NCI-H187 (cell line): ENCODE measurements at places on chromosomes 7 and 10.

DNA sequence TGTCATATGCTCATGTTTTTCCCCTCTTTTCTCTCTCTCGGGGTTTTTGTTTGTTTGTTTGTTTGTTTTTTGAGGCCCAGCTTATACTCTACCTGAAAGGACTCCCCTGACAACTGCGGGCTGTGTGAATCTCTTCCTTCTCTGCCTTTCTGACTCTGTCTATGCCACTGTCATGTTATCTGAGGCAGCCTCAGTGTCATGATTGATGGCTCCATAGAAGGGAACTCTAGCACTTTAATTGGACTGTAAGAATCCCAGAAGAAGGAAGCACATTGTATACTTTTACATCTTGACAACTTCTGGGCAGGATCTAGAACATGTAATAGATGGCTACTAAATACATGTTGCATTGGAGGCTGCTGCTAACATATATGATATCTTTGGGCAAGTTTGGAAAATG lies 25.4 kb downstream of the AKR1B15 start:
- no peak for DNase-seq

- no peak for DNase-seq
These were observed 63.5 kb downstream of the ADAM12 start for GRCh38 chr10:126324826-126325225.

DNA sequence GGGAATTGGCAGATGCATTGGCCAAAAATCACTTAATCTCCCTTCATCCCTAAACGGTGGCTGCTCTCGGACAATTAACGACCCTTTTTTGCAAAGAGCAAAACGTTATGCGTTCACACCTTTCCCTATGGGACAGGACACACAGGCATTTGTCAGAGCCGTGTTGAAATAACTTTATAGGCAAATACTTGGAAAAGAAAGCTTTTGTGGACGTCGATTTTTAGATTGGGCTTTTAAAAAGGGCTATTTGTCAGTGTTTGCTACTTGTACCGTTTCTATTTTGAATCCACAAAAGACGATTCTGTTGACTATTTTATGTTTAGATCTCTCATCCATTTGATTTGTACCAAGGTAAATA lies 245.6 kb downstream of the SLC25A13 start:
- no peak for DNase-seq

- DNase-seq = no peak
These were observed 25.1 kb downstream of the RHEB start for GRCh38 chr7:151494298-151495284.

- no peak for DNase-seq
These were observed 68.5 kb downstream of the EZH2 start for GRCh38 chr7:148815612-148816011.

DNA sequence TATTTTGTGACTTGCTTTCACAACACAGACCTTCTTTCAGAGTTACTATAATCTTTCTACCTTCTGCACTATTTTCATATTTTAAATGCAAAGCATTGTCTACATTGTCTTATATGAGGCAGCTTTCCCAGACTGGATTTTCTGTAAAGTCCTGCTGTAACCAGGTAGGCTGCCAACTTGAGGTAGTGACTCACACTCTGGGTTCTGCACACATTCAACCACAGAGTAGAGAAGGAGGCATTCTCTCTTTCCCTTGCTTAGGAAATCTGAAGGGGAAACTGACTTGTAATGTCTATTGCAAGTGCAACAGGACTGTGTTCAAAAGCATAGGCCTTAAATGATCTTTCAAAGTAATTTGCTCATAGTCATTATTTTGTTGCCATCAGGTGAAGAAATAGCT lies 461.4 kb downstream of the GRM8 start:
- DNase-seq = no peak

DNA sequence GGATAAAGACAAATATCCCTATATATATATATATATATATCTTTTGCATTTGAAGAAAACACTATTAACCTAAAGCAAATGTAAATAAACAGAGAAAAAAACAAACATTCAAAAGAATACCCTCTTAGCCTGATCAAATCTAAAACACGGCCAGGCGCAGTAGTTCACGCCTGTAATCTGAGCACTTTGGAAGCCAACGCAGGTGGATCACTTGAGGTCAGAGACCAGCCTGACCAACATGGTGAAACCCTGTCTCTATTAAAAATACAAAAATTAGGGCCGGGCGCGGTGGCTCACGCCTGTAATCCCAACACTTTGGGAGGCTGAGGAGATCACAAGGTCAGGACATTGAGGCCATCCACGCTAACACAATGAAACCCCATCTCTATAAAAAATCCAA lies 9.2 kb downstream of the ANXA7 start:
- no peak for DNase-seq

- DNase-seq = no peak
These were observed 292.4 kb upstream of the MKLN1 start for GRCh38 chr7:131035088-131035770.

DNA sequence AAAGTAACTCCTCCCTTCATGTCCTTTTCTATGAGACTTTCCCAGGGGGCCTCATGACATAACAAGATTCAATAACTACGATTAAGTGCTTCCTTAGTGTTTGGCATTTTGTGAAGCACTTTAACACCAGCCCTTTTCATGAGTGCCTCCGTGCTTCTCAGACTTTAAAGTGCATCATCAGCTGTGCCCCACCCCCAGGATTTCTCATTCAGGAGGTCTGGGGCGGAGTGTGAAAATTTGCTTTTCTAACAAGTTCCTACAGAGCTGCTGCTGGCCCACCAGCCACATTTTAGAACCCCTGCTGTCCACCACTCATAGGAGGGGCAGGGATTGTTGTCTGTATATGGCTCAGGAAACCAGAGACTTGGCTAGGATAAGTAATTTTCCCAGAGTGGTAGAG lies 445.3 kb downstream of the LRMDA start:
- DNase-seq = no peak

- no peak for DNase-seq
These were observed 802.2 kb upstream of the POM121L12 start for GRCh38 chr7:52233248-52233647.

GRCh38 chr7:116230191-116231005 lies 20.1 kb downstream of the TES start:
- DNase-seq = no peak

- no peak for DNase-seq
These were observed 102.5 kb upstream of the RPA3 start for GRCh38 chr7:7820939-7821338.

DNA sequence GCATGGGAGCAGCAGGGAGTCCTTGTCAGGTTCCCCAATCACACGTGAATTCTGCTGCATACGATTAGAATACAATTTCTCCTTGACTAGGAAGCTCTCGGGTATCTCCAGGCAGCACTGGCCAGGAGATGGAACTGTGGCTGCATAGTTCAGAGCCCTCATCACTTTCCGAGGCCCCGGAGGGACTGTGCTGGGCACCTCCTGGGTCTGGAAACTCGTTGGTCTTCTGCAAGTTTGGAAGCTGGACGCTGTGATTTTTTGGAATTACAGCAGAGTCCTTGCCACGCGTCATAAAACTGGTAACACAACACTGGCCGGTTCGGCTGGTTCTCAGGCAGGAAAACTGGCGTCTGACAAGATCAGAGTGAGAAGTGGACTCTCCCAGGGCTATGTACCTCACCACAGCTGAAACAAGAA lies 216.1 kb downstream of the CCDC3 start:
- no peak for DNase-seq

DNA sequence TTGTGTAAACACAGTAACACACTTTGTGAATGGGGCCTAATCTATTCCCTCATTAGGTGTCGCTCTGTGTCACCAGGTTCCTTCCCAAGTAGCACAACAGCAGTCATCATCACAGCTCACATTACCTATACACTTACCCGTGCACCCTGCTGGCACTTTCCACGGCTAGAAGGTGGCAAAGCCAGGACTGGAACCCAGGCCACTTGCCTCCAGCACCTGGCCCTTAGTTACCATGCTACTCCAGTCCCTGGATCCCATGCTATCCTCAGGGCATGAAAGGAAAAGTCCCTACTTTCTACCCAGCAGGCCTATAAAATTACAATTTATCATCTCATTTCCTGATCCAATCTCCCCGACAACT lies 18.4 kb downstream of the SMURF1 start:
- DNase-seq = no peak

GRCh38 chr10:103681617-103682399 lies 173.6 kb downstream of the SH3PXD2A start:
- DNase-seq = no peak

GRCh38 chr7:149430192-149430591 lies 30.7 kb downstream of the ZNF777 start:
- DNase-seq = no peak

DNA sequence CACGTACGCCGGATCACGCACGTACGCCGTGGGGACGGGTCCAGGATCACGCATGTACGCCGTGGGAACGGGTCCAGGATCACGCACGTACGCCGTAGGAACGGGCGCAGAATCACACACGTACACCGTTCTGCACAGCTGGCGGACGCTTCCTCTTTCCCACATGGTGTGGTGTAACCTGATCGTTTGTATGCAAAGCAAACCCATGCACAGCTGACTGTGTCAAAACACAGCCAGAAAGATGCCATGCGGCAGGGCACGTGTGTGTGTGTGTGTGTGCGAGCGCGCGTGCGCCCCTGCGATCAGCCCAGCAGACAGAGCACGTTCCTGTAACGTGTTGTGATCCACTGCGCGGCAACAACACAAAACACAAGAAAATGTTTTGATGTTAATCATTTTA lies 573.6 kb downstream of the DNAJB6 start:
- DNase-seq = no peak

DNA sequence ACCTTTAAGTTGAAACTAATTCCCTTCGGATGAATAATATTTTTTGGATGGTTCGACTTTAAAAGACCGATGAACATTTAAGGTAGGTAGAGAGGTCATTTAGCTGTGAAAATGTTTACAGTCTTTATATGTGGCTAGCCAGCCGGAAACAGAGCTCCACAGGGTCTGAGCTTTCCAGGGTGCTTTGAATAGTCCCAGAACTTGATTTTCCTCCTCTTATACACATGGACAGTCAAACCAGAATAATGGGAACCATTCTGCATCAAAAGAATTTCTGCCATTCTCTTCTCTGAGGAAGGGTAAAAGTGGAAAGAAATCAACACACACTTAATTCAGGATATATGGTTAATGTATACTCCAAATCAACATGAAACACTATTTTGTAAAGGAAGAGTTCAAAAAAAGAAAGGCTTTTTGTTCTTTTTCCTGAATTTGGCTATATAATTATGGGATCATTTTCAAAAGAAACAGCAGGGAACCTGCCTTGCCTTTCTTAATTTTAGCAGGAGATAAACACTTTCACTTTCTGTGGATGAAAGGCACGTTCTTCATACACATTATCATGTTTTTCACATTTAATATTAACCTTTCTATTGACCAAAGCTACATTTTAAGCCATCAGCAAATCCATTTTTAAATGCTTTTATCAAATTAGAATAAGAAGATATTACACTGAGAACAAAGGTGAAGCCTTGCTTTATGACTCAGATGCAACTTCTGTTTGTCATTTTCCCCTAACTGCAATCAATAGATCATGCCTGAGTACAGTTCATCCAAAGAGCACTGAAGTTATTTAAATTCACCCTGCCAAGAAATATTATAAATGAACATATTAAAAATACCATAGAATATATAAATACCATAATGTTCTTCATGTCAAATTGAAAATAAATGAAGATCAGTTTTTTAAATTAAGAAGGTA lies 307.3 kb downstream of the THSD7A start:
- DNase-seq = no peak

GRCh38 chr10:113859261-113859660 lies 4.8 kb downstream of the NHLRC2 start:
- no peak for DNase-seq

GRCh38 chr7:30927559-30927958 lies 15.9 kb downstream of the AQP1 start:
- DNase-seq = no peak

GRCh38 chr7:77923419-77923818 lies 124.8 kb downstream of the PHTF2 start:
- no peak for DNase-seq

DNA sequence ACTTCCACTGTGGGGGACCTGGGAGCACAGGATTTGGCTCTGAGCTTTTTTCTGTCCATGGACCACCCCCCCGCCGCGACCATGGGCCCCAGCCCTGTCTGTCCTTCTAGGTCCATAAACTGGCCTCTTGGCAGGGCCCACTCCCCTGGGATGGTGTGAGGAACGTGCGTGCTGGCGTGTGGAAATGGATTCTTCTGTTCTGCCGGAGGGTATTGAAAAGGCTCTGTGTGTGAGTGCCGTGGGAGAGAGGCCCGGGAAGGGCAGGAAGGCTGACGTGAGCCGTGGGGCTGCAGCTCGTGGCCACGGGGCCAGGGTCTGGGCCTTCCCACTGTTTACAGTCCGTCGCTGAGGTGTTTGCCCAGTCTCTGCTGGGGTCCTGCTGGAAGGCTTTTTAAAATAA lies 123.7 kb downstream of the GRK5 start:
- no peak for DNase-seq

- no peak for DNase-seq
These were observed 101.8 kb upstream of the STRIP2 start for GRCh38 chr7:129332254-129333035.

- no peak for DNase-seq
These were observed 52.2 kb downstream of the GPAM start for GRCh38 chr10:112131346-112131745.

GRCh38 chr10:49385939-49386922 lies 9.7 kb downstream of the DRGX start:
- DNase-seq = no peak

- DNase-seq = no peak
These were observed 868 bp downstream of the TIAL1 start for GRCh38 chr10:119595676-119596515.

GRCh38 chr10:124205432-124205831 lies 112.0 kb upstream of the CHST15 start:
- DNase-seq = no peak

DNA sequence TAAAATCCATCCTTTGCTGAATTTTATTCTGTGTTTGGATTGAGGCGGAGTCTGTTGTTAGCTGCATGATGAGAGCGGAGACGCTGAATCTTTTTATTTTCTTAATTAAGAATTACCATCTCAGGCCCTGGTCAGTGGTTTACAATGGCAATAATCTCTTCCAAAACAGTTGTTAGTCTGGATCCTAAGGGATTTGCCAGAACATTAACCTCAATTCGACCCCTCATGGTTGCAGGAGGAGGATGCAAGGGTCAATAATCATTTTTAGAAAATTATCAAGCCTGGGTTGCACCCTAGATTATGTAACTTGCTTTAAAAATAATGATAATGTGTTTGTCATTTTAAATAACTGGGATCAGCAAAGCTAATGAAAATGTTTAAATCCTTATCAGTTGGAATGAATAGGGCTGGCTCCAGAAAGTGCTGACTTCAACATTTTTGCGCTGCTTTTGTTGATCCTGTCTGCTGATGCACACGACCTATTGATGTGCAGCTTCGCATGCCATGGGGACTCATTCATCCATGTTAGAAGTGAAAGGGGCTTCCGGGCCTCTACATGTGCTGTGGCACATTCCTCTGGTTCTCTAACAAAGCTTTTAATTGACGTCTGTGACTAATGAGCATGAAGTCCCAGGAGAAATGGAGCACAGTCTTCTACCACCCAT lies 80.7 kb upstream of the KIAA1217 start:
- DNase-seq = no peak

GRCh38 chr7:37964196-37964595 lies 43.8 kb downstream of the EPDR1 start:
- DNase-seq = no peak

GRCh38 chr7:75914169-75914654 lies 743 bp upstream of the POR start:
- DNase-seq = no peak

- no peak for DNase-seq
These were observed 14.6 kb downstream of the RASGEF1A start for GRCh38 chr10:43252166-43252782.
